Cortex of kidney (tissue), 1 donor: ENCODE measurements at places on chromosomes 5 and 9.

DNA sequence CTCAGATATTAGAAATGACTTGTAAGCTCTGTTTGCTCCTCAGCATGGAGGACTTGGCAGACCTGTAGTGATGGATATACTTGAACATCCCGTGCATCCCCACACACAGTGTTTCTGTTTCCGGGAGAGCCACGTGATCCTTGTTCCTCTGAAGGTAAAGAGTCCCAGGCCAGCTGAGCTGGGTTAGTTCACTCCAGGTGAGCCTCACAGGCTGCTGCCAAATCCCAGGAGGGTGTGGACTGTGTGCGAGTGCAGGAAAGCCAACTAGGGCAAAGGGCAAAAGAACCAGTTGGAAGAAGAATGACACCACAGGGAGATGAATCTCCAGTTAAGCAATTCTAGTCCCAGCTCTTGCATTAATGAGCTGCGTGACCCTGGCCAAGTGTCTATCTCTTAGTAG, 10.4 kb upstream of the TOMM5 start:
- DNase-seq: no peak

DNA sequence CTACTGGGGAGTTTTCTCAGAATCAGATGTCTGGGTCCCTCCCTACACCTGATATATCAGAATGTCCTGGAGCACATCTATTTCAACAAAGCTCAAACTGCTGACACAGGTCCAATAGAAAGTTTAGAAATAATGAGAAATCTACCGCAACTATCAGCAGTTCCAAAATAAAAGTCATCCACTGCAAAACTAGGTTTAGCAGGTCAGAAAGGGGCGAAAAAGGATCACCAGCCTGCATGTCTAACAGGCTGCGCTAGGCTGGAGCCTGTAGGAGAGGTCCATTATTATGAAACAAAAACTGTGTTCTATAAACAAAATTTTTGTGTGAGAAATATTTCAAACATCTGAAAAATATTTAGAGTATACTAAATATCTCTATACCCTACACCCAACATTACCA, 84.1 kb upstream of the RNF38 start:
- DNase-seq: no peak

GRCh38 chr9:125043148-125043547, 100.2 kb downstream of the SCAI start:
- DNase-seq: no peak

- no peak for DNase-seq
These were observed 420.8 kb upstream of the ACTBL2 start for GRCh38 chr5:57903458-57903857.

DNA sequence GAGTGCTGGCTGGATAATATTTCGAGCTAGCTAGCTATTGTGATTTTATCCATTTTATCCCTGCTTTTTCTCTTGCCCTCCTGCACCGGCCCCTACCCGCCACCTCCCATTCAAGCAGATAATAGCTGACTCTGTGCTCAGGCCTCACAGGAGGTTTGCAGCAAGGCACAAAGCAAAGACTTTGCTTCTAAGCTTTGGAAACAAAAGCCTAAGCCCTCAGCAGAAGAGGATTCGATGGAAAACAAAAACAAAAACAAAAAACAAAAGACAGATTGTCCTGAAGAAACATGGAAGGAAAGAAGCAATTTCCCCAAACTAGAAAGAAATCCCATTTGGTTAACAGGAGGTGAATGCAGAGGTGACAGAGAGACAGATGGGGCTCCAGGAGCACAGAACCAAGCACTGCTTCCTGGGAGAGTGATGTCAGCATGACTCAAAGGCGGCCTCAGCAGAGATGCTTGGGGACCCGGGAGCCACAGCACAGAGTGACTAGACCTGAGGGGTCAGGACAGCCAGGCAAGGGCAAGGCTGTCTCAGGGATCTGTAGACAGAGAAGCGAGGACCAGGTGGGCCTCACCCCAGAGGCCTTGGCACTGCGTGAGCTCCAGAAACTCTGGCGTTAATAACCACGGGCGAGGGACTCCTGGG, 28.4 kb downstream of the MTX3 start:
- DNase-seq: no peak

GRCh38 chr5:154997746-154998145, 15.8 kb upstream of the KIF4B start:
- no peak for DNase-seq

GRCh38 chr5:33438996-33439395, 1.8 kb upstream of the TARS1 start:
- no peak for DNase-seq

GRCh38 chr5:135539430-135540005, 3.8 kb upstream of the NEUROG1 start:
- DNase-seq: no peak

DNA sequence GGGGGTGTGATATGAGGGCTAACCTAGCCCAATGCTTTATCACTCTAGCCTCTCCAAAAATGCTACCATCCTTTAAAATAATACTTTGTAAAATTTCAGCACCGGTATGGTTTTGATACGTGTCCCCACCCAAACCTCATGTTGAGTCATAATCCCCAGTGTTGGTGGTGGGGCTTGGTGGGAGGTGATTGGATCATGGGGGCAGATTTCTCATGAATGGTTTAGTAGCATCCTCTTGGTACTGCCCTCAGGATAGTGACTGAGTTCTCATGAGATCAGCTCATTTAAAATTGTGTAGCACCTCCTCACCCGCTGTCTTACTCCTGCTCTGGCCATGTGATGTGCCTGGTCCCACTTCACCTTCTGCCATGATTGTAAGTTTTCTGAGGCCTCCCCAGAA, 35.0 kb upstream of the ANKH start:
- DNase-seq: no peak

- DNase-seq: no peak
These were observed 505 bp downstream of the SPTAN1 start for GRCh38 chr9:128552744-128553440.

DNA sequence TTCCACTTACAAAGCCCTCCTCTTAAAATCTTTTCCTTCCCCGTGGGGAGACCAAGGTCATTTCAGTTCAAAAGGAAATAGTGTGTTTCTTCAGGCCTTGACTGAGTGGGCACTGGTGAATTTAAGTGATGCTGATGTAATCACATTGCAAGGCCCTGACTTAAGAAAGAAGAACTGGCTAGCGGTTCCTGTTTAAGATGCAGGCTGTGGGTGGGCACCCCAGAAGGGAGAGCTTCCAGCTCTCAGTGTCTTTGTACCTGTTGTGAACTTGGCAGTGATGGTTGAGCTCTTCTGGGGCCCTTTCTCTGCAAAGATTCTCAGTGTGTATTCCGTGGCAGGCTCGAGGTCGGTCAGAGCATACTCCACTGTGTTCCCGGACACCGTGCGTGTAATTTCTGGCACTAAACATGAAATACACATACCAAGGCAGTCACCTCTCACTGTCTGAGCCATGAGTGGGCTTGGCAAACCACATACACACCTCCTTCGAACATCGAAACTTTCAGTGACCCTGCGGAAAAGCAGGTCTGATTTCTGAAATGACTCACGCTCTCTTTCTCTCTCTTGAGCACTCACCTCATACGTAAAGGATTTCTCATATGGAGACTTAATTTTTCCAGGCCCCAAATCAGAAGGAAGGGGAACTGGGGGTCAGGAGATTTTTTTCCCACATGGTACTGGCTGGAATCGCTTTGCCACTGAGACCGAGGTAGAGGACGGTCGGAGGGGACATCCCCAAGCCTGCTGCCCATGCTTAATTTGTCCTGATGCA, 81.9 kb downstream of the TNC start:
- DNase-seq: no peak

GRCh38 chr5:150189326-150189725, 536 bp upstream of the SLC6A7 start:
- DNase-seq: no peak

DNA sequence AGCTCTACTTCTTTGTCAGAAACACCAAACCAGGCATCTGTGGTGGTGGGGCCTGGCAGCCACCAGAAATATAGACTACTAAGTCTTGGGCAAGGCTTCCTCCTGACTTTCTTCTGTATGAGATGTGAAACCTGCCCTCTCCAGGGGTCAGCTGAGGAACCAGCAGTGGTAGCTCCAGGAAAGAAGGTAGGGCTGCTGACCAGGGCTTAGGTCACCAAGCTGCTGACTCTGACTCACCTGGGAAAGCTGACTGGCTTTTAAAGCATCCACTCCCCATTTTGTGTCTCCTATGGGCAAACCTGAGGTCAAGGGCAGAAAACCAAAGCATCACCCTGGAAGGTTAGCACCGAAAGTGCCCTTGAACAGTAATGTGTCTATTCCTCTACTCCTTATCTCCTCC, 10.4 kb upstream of the SH3TC2 start:
- DNase-seq: no peak

DNA sequence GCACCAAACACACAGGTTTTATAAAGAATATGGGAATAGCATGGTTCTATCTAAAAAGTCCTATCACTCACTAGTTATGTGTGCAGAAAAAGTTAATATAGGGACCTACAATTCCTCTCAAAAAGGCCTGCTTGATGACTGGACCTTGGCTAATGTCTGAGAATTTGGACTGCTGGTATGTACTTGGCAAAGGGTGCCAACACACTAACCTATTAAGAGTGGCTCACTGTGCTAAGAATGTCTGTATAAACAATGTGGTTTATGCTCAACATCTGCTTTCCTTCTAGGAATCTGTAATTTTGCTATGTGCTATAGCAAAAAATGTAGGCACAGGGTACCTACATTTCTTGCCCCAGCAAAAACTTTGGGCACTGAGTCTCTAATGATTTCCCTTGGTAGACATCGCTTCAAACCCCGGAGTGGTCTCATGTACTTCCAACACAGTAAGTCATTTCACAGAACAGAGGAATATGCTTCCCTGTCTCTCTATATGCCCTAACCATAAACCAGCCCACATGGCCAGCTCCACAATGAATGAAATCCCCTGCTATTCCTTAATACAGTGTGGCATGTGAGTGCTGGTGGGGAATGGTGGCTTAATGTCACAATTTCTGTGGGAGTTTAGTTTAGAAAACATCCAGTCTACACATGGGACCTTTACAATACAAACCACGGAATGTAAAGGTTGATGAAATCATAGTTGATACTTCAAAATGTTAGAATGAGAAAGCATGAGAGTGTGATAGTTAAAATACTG, 101.7 kb downstream of the UBAP2 start:
- DNase-seq: no peak

DNA sequence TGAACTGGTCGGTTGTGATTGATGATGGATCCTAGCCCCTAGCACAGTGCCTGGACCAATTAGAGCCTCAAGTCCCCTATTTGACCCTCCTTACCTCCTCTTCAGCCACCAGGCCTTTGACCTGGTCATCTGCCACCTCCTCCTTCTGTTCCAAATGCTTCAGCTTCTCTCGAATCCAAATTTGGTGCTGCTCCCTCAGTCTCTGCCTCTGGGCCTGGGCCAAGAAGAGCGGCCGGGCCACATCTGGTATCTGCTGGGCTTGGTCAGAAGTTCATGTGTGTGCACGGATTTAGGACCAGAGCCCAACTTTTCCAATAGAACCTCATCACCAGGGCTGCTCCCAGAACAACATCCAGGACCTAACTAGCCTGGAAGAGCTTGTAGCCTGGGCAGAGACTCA, 6.5 kb downstream of the SLC35A4 start:
- DNase-seq: no peak

DNA sequence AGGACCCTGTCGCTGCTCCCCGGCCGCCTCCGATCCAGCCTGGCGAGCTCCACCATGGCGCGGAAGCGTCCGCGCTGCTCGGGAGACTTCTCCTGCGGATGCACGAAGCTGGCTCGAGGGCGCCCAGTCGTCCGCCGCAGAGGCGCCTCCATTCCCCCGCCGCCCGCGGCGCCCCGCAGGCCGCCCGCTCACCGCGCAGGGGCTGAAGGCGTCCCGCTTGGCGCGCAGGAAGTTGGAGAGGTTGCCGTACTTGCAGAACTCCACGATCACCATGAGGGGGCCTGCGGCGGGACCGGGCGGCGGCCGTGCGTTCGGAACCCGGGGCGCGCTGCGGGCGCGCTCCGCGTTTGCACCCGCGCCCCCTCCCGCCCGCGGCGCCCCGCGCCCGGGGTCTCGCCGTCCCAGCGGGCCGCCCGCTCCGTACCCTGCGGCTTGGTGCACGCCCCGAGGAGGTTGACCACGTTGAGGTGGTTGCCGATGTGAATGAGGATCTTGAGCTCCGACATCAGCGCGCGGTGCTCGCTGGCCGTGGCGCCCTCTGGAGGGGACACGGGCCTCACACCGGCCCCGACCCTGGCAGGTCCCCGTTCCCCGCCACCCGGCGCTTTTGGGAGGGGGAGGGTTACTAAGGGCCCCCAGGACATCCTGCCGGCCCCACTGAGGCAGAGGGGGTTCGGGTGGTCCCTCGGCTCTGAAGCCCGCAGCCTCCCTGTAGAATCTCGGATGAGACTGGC, 27.7 kb upstream of the SCGB3A1 start:
- DNase-seq: no peak

GRCh38 chr5:165139721-165140120, 1634.3 kb downstream of the MAT2B start:
- DNase-seq: no peak

- no peak for DNase-seq
These were observed 515.8 kb downstream of the KIF4B start for GRCh38 chr5:155529362-155529761.

- DNase-seq: no peak
These were observed 139.5 kb upstream of the DMRTA1 start for GRCh38 chr9:22307013-22307711.

DNA sequence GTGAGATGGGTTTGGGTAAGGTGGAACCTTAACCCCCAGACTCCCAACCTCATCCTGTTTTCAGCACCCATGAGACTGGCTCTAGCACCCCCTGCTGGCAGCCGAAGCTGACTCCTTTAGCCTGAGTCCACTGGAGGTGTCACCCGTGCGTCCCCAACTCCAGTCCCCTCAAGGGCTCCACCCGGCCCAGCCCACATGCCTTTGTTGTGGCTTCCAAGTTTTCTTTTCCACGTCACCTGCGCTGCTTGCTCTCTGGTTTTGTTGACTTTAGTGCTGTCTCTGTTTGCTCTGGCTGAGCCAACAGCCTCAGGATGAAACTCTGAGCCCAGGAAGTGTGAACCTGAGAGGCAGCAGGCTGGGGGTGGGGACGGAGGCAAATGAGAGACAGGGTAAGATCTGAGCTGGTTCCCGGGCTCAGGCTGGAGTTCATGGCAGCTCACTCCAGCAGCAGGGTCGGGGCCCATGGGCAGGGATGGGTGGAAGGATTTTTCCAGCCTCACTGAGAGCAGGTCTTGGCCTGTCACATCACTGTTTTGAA, 13.2 kb upstream of the AQP7 start:
- DNase-seq: no peak

DNA sequence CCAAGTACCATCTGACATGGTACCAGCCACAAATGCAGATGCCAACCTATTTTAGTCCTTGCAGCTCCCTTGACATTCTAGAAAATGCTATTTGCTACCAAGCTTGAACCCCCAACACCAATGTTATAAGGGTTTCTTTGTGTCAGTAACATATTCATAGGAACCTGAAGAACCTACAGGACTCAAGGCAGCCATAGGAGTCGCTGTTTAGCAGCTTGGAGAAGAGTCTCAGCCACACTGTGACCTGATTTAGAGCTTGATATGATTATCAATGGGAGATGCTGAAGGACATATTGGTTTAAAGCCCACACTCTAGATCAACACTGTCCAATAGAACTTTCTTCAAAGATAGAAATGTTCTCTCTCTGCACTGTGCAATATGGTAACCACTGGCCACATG, 6.4 kb upstream of the ZFR start:
- no peak for DNase-seq

GRCh38 chr9:85942913-85943709, 2.2 kb downstream of the NAA35 start:
- no peak for DNase-seq
